ENCODE measurements at places on chromosomes 5 and 9.

DNA sequence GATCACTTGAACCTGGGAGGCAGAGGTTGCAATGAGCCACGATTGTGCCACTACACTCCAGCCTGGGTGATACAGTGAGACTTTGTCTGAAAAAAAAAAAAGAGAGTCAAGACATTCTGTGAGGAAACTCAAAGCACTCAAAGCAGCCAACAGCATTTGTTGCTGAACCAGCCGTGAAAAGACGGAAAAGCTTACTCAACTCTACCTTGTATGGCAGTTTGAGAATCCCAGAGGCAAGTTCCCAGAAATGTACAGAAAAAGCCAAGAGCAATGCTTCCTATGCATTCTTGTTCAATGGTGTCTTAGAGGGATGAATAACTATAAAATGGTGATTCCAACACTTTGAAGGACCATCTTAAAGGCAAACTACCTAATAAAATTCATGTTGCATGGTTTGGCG is 170.2 kb downstream of the HSD17B3 start:
- DNase-seq, result no peak

DNA sequence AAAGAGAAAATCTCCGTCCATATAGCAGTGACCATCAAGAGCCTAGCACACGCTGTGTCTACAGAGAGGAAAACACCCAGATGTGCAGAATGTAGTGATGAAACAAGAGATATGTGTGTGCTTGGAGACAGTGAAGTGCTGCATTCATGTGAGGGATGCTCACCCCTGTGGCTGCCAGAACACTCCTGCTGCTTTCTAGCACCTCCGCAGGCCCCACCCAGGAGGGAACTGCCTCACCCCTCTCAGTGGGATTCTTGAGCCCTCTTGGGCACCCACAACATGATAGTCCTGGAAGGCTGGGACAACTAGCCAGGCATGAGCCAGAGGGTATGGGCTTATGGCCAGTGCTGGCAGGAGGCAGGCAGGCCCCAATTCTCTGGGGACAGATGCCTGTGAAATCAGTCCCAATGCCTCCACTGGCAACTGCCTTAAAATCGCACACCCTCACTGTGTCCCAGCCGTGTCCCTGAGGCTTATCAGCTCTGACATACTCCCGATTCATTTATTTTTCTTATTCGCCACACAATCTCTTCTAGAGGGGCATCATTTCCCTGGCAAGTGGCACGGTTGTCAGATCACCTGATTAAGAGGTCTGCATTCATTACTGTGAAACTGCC is 73.2 kb upstream of the FSTL4 start:
- DNase-seq, result no peak

DNA sequence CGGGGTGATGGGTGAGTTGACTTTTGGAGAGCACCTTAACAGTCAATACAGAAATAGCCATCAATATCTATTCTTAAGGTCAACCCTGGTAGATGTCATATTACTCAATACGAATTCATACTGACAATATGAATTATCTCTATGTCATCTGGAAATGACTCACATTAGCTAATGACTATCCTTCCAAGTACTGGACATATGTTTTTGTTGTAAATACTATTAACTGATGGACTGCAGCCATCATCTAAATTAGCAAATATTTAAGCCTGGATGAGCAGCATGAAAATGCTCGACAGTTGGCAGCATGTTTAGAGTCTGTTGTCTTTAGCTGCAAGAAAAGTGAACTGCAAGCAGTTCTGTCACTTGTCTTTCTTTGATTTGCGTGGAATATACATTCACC is 19.6 kb upstream of the ISOC1 start:
- DNase-seq, result no peak

DNA sequence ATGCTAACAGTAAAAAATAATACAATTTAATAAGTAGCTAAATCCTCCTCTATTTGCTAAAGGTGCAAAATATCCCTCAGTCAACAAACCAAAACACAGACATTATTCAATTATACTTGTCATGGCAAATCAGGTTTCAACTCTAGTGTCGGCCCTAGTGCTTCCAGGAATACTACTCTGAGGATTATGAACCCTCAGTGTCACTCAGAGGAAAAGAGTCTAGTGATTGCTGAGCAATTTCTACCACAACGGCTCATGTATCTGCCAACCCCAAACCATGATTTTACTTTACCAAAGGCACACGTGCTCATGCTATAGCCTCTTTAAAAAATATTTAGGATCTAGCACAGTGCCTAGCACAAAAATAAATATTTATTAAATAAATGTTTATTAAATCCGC is 21.0 kb downstream of the RICTOR start:
- DNase-seq, result no peak

DNA sequence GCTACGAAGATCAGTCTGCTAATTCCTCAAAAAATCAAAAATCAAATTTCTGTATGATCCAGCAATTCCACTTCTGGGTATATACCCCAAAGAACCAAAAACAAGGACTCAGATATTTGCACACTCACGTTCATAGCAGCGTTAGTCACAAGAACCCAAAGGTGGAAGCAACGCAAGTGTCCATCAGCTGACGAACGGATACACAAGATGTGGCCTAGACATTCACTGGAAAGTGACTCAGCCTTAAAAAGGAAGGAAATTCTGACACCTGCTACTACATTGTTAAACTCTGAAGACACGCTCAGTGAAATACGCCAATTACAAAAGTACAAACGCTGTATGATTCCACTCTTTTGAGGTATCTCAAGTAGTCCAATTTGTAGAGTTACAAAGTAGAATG is 93.3 kb downstream of the OTULIN start:
- DNase-seq, result no peak

DNA sequence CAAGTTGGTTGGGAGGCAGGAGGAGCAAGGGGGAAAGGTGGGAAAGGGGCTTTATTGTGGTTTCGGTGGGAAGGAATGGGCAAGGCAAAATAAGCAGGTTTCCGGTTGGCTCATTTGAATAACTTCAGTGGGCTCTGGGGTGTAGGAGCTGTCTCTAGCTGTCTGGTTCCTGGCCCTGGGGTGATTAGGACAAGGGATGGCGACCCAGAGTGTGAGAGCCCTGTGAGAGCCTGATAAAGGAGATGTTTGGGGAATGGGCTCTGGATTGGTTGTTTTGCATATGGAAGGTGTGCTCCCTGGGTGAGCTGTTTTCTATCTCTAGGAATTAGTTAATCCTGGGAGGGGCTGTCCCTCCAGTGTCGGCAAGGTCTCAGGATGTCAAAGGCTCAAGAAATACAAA is 15.4 kb downstream of the ANKRD34B start:
- no peak for DNase-seq

DNA sequence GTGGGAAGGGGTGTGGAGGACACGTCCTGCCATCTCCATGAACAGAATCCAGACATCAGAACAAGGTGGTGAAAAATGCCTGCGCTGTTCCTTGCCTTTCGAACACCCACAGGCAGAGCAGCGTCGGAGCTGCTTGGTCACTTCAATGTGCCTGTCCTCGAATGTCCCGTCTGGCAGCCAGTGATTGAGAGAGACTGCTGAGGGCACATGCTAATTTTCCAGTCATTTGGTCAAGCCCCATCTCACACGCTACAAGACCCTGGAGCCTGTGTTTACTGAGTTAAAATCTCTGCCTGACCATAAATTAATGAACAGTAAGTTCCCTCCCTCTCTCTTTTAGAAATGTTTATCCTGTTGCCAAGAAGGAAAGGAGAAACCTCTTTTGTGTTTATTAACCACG is 149.3 kb downstream of the NTRK2 start:
- DNase-seq, result no peak

DNA sequence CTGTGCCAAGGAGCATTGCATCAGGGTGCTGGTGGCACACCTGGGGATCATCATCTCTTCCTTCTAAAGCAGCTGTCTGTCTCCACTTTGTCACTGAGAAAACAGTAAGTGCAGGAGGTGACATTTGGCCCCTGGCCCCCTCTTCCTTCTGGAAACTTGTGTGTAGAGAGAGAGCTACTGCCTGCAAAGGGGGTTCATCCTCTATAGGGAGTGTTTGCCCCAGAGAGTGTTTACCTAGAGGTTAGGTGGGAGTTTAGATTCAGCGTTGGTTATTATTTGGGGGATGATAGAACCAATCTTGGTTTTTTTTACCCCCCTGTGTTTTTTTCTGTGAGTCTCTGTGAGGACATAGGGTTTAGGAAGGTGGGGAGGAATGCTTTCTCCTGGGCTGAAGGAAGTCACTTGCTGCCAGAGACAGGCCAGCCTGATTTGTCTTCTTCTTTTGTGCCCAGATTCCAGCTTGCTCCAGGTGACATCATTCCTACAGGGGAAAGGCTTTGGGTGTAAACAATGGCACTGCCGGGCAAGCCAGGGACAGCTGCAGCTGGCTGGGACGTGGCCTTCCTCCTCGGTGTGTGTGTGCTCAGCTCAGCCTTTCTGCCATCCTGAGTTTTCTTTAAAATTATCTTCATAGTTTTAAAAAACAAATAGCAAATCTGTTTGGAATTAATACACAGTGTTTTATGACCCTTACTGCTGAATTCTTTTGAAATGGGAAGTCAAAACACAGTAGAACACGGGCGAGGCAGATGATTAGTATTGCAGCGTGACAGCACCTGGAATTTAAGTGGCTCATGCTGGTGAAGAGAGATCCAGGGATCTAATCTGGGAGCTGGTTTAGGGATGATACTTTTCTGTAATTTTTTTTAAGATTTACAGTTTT is 24.5 kb downstream of the PRRC2B start:
- DNase-seq, result no peak

DNA sequence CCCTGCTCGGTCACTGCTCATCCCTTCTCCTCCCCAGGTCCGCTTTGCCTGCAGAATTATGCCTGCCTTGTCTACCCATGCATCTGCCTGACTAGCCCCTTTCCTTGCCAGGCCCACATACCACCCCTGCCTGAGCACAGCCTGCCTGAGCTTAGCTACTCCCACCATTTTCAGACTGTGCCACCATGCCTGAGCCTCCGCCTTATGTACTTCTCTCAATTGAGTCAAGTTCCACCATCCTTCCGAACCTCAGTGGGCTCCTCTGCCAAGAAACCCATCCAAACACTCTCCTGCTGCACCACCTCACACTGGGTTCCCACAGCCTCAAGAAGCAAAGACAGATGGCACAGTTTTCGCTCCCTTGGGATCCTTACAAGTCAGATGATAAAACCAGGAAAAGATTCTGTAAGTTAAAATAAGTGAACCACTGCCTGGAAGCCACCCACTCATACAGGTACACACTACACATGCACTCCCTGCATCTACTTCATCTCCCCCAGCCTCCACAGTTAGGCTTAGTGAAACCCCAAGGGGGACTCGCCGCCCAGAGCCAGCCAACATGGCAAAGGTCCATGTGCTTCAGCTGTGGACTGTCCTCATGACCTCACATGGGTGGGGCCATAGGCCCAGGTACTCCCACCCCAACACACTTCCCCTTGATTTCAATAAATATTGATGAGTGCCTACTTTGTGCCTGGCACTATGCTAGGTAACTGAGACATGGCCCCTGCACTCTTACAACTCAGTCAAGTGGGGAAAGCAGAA is 23.1 kb downstream of the P4HA2 start:
- no peak for DNase-seq

- no peak for DNase-seq
Measured at GRCh38 chr9:90939351-90939750, 137.7 kb downstream of the SYK start.

- DNase-seq, result no peak
Measured at GRCh38 chr5:37477426-37477825, 98.3 kb downstream of the WDR70 start.

- DNase-seq, result no peak
Measured at GRCh38 chr5:93022796-93023447, 558.1 kb downstream of the NR2F1-AS1 start.

DNA sequence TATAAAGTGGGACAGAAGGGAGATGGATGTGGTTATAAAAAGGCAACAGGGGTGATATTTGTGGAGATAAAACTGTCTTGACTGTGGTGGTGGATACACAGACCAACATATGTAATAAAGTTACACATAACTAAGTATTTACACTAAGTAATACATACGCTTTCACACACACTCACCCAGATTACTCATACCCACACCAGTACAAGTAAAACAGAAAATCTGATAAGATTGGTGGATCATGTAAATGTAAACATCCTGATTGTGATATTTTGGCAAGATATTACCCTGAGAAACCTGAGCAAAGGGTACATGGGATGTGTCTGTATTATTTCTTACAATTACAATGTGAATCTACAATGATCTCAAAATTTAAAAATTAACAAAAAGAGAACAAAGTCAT is 53.3 kb upstream of the SLIT3 start:
- no peak for DNase-seq

- no peak for DNase-seq
Measured at GRCh38 chr9:37382982-37383357, 39.5 kb upstream of the GRHPR start.

- DNase-seq, result no peak
Measured at GRCh38 chr5:108382784-108383330, 959 bp upstream of the FBXL17 start.

- no peak for DNase-seq
Measured at GRCh38 chr5:168407211-168407610, 79.1 kb upstream of the RARS1 start.

GRCh38 chr9:129609486-129610212 is 11.3 kb downstream of the C9orf50 start:
- DNase-seq, result no peak

GRCh38 chr9:101736717-101737116 is 1.7 kb downstream of the GRIN3A start:
- DNase-seq, result no peak

DNA sequence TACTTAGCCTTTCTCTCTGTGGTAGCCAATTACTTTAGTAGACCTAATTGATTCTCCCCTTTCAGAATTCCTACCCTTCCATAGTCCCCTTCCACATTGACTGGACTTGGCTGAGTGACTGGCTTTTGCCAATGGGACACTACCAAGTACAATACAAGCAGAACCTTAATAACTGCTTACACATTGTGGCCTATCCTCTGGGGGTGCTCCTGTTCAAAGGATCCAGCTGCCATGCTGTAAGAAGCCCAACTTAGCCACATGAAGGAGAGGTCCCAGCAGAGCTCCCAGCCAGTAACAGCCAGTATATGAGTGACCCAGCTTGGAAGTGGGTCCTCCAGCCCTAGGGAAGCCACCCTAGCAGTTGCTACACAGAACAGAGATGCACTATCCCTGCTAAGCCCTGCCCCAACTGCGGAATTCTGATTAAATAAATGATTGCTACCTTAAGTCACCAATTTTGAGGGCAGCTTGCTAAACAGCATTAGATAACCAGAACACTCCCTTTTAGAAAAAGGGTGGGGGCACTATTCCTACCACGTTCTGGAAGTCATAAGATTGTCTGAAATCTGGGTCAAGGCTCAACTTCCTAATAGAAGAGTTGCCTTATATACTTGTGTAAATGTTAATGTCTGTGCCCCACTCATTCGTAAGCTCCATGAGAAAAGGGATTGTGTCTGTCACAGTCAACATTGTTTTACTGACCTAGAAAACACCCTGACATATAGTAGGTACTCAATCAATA is 11.1 kb upstream of the APTX start:
- DNase-seq, result no peak

DNA sequence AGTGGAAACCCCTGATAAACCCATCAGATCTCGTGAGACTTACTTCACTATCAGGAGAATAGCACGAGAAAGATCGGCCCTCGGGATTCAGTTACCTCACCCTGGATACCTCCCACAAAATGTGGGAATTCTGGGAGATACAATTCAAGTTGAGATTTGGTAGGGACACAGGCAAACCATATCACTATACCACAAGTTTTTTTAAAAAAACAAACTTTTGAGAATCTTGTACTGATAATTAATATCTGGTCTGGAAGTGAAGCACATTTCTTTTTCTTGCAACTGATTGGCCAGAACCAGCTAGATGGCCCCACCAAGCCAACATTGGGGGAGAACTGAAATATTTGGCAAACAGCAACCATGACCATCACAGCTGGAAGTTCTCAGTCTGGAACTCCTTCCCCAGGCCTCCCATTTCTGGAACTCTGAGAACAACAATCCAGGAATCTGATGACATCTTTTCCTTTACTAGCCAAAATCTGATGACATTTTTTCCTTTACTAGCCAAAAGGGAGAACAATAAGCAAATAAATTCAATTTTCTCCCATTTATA is 51.8 kb upstream of the CDKN2B start:
- DNase-seq, result no peak
